ENCODE measurements at places on chromosomes 2 and 18.

GRCh38 chr2:1990151-1990589 is 245.9 kb upstream of the PXDN start:
- no peak for DNase-seq

GRCh38 chr2:109209412-109209811 is 80.4 kb downstream of the SH3RF3 start:
- DNase-seq, result no peak

DNA sequence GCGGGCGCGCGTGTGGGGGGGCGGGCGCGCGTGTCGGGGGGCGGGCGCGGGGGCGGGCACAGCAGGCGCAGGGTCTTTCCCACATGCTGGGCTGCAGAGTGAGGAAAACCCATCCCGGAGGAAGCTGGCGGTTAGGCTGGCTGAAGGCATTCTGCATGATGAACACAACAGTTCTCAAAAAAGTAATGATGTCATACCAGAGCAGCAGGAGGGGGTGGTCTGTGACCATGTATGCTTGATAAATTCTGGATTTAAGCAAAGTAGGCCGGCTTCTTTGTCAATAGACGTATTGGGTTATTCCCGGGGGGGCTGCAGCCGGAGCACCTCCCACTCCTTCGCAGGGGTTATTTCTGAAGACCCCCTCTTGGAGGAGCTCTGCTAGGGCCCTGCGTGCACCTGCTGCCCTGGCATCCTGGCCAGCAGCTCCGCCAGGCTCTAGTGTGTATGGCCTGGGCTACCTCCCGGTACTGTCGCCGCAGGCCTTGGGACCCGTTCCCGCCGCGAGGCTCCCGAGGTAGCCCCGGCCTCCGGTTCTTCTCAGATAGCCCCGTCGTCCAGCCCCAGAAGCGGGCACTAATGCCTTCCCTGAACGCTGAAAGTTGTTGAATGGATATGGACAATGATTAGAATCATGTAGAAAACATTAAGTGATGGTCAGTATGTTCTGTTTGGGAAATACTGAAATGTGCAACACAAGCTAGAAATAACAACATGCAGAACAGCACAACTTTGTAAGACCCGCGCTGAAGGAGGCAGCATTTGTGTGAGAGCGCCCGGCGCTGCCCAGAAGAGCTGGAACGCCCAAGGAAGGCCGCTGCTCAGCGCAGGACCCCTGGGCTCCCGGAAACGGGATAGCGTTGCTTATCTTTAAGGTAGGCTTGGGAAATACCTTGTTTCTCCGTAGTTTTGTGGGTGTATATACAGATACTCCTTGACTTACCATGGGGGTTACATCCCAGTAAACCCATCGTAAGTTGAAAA is 101.4 kb upstream of the RAB6C start:
- peak; percentile 10 for DNase-seq

DNA sequence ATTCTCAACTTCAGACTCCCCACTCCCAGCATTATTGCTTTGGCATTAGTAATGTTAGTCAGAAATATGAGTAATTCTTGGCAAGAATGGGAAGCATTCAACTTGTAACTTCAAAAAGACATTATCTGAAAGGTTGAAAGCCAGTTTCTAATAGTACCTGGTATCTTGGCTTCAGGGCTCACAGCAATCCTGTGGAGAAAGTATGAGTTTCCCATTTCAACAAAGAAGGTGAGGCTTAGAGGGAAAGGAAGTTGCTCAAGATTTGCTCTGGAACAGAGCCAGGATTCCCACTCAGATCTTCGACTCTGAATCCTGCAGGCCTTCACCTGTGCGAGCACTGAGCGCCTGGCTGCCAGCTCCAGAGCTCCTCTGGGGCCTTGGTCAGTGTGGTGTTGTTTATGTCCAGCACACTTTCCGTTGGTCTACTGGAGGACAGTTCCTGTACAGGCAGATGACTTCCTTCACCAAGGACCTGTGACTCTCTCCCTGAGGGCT is 136.1 kb downstream of the MCFD2 start:
- no peak for DNase-seq

- DNase-seq, result peak; percentile 15
Measured at GRCh38 chr18:47772374-47773248, 157.8 kb downstream of the SMAD2 start.

DNA sequence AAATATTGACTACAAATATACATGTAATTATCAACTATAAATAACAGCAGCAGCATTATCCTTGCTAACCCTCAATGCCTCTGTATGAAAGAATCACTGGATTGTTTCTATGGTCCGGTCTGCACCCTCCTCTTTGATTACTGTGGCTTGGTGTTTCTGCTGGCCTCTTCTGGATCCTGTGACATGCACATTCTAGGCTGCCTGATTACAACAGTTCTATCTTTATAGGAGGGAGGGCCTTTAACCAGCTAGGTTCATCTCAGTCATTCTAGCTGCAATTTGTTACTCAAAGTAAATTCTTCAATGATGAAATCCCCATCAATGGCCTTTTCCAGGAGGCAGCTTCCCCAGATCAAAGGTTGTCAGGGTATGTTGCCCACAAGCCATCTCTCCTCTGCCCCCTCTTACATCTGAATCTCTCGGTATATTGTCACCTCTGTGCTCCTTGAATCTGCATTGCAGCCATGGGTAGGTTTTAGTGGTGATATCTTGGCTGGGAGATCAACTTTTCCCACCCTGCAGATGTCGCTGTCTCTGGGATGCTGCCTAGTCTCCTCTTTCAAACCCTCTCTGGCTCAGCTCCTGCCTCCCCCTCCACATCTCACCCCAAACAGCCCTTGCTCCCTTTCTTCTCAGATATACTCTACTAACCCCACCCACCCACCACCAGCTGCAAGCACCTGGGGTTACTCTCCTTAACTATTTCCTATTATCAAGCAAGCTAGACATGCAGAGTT is 106.2 kb upstream of the BZW1 start:
- DNase-seq, result no peak

GRCh38 chr2:24048769-24049484 is 614 bp upstream of the FKBP1B start:
- no peak for DNase-seq

GRCh38 chr2:20622731-20623130 is 28.2 kb downstream of the HS1BP3 start:
- no peak for DNase-seq

- DNase-seq, result no peak
Measured at GRCh38 chr2:74639550-74639949, 8.6 kb downstream of the M1AP start.

GRCh38 chr2:85901155-85901554 is 12.4 kb upstream of the ST3GAL5 start:
- DNase-seq, result no peak

- no peak for DNase-seq
Measured at GRCh38 chr2:88606371-88607030, 20.8 kb downstream of the EIF2AK3 start.

GRCh38 chr2:240431661-240432424 is 3.6 kb upstream of the GPC1 start:
- no peak for DNase-seq

- no peak for DNase-seq
Measured at GRCh38 chr2:54722641-54723040, 821 bp upstream of the EML6 start.

- no peak for DNase-seq
Measured at GRCh38 chr18:31492671-31493070, 5.3 kb upstream of the DSG2 start.

Measured in AG09319 (cell line).